Karpas-422 (cell line): ENCODE measurements at places on chromosomes 1 and 21.
A peak's percentile ranks its signal among the peaks of the same experiment; 100 is the strongest.

DNA sequence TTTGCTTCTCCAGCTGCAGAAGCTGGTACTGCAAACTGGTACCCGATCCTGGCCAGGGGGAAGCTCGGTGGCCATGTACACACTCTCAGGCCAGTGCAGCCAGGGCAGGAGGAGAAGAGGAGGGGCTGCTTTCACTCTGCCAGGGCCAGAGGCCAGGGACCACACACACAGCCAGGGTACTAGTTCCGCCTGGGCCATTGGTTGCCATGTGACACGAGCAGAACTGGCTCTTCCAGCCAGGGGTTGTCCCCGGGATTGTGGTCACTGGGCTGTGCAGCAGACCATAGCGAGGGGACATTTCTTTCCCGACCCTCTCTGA is 3.7 kb upstream of the SHISAL2A start:
- no peak for DNase-seq

DNA sequence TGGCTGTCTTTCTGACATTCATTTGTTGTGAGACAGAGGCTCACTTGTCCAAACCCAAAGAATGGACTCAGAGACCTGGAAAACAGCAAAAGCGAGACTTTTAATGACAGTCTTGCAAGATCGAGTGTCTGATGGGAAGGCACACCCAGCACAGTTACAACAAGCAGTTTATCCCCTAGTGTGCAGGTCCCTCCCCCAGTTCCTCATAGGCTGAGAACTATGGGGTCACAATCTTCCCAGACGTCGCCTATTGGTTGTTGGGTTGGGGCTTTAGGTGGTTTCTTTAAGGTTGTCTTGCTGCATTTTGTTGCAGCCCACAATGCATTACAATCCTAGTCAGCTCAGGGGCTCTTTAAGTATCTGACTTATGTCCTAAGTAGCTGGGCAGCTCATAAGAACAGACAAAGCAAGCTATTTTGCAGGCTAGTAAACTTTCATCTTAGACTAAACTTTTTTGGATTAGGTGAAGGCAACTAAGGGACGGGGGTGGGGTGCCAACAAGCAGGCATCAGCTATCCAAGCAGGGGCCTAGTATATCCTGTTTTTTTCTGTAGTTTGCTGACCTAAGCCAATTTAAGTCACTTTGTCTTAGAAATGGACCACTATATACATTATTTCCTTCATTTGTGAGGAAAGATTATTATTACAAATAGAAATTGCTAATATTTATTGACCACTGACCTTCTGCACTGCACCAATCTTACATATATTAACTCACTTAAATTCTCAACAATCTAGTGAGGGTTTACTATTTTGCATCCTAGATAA is 151.8 kb downstream of the SETD4 start:
- no peak for DNase-seq

GRCh38 chr1:32946413-32946812 is 18.2 kb downstream of the RNF19B start:
- DNase-seq = no peak

DNA sequence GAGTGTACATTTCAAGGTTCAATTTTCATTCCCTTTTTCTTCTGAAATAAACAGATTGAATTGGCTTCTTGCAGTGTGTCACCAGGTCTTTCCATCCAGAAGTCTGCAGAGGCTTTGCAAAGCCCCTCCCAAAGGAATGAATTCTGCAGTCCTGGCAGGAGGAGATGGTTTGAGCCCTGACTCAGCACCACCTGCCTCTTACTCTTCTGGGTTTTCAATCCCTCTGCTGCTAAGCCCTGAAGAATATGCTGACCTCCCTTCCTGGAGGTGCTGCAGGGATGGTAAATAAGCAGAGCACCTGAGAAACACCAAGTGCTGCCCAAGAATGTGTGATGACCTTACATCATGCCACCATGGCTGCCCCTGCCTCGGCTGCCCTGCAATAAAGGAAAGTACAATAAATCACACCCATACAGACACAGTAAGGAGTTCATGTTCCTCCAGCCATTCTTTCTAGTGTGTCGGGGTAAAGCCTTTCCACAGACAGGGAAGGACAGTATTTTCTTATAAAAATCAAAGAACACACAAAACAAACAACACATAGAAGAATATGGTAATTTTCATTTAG is 209.2 kb downstream of the ZNF326 start:
- DNase-seq = no peak

DNA sequence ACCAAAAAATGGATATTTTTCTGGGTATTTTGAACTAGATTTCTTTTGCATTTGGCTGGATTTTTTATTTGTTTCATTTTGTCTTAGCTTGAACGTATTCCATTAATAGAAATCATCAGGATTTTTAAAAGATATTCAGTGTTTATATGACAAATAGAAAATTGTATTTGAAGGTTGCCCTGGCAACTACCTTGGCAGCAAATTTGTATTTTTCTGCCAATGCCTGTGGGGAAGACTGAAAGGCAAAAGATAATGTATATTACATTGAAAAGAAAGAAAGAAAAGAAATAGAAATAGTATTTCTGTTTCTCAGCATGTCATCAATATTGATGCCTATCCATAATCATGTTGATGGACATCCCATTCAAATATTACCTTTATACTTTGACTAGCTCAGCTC is 16.8 kb downstream of the VCAM1 start:
- no peak for DNase-seq

GRCh38 chr1:151495316-151495715 is 15.9 kb upstream of the CGN start:
- no peak for DNase-seq

- no peak for DNase-seq
Observed at GRCh38 chr1:32893198-32894018, 7.1 kb downstream of the HPCA start.

DNA sequence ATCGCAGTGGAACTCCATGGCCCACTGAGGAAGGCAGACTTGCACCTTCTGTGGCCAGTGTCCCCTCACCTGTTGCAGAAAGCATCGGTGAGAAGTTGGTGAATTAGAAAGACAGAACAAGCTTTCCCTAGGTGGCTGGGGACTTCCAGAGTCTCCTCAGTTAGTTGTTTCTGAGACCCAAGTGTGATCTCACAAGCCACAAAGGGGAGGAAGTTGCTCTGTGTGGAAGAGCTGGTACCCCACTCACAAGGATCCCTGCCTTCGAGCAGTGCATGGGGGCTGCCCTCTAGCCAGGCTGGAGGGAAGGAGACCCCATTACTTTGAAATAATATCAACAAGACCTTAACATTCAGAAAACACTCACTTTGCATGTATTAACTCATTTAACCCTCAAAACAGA is 2.1 kb downstream of the PRELP start:
- DNase-seq = no peak

DNA sequence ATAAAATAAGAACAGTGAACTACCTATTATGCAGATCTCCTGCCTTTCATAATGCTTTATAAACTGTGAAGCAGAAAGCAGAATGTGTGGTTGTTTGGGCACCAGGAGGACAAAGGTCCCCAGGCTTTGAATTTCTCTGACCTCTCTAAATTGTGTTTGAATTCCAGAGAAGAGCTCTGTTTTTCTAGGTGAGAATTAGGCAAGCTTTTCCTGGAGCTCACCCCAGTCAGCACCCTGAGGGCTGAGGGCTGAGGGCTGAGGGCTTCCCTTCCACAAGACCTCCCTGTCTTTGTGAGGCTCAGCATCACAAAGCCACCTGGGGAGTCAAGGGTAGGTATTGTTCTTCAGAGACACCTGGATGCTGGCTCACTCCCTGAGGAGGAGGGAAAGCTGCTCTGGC is 45.5 kb upstream of the LRIG2 start:
- no peak for DNase-seq

GRCh38 chr1:33273961-33274371 is 17.7 kb downstream of the ZNF362 start:
- DNase-seq = no peak

GRCh38 chr1:199766218-199766792 is 261.2 kb upstream of the NR5A2 start:
- DNase-seq = no peak

DNA sequence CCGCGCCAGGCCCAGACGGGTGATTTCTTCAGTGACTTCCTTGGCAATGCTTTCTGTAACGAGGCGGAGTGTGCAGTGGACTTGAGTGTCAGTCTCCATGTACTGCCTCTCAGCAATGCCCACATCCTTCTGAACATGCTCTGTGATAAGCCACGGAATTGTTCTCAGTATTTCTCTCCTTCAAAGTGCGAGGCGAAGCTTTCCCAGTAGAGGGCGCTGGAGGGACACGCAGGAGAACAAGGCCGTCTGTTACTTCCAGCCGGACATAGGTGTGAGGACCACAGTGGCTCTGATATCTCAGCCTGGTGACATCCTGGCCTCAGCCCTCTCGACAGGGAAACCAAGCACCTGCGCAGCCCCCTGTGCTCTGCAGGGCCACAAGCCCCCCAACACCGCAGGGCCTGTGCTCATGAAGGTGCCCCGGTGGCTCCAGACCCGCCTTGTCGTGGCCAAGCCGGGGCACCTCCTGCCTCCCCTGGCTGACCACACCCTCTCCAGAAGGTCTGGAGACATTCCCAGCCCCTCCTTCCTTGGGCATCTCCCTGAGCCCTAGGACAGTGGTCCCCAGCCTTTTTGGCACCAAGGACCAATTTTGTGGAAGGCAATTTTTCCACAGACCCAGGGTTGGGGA is 46.1 kb upstream of the BACE2 start:
- DNase-seq = peak; percentile 92
